ENCODE measurements at places on chromosomes 7 and 10. TPM values are rescaled to one million over a fixed set of nuclear protein-coding genes. Genes with fewer than 3 reads are reported as not detected.

WIPF3 gene
- total RNA-seq = 4.6 TPM

TUBB8 gene
- total RNA-seq = not detected

CAMK1D gene
- total RNA-seq = 4.2 TPM

CFAP70 gene
- not detected for total RNA-seq

KCTD7 gene
- 12.5 TPM for total RNA-seq

CDK14 gene
- 5.1 TPM for total RNA-seq
